T-helper 2 cell (primary cell): ENCODE measurements at places on chromosomes 4 and X.

GRCh38 chrX:18855919-18856644, 127.8 kb downstream of the PHKA2 start:
- DNase-seq = no peak

GRCh38 chr4:177607111-177607573, 164.9 kb upstream of the AGA start:
- no peak for DNase-seq

- no peak for DNase-seq
Observed at GRCh38 chr4:7002336-7002735, 40.8 kb upstream of the TADA2B start.

GRCh38 chr4:4714331-4714730, 145.1 kb upstream of the MSX1 start:
- no peak for DNase-seq

DNA sequence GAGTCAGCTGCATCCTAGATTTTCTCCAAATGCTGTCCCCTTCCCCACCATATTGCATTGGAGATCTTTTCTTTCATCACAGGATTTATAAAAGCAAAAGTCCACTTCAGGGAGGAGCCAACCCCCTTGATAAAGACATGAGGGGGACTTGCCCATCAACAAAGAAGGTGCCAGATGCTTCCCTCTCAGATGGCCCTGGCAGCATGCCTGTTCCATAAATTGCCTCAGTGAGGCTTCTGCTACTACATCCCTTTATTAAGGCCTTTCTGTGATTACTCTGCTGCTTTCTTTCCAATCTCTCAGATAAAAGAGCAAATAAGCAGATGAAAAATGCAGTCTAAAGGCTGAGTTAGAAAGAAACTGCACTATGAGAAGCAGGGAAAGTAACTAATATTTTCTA, 511.6 kb downstream of the PACRGL start:
- no peak for DNase-seq

- DNase-seq = no peak
Observed at GRCh38 chr4:14035076-14035475, 407.6 kb upstream of the BOD1L1 start.

DNA sequence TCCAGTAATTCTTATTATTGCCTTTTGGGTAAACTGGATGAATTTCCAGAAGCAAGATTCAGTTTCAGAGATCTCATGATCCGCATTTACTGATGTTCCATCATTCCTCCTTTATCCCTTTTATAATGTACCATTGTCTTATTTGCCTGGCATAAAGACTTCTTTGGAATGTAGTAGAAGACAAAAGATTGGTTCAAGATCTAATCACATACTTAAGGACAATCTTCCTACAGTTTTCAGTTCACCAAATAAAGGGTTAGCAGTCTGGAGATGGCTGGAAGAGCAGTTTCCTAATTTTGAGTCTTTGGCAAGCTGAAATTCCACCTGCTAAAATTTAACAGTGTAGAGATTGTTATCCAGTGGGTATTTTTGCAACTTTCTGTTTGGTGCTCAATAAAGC, 30.9 kb upstream of the HAND2 start:
- no peak for DNase-seq

DNA sequence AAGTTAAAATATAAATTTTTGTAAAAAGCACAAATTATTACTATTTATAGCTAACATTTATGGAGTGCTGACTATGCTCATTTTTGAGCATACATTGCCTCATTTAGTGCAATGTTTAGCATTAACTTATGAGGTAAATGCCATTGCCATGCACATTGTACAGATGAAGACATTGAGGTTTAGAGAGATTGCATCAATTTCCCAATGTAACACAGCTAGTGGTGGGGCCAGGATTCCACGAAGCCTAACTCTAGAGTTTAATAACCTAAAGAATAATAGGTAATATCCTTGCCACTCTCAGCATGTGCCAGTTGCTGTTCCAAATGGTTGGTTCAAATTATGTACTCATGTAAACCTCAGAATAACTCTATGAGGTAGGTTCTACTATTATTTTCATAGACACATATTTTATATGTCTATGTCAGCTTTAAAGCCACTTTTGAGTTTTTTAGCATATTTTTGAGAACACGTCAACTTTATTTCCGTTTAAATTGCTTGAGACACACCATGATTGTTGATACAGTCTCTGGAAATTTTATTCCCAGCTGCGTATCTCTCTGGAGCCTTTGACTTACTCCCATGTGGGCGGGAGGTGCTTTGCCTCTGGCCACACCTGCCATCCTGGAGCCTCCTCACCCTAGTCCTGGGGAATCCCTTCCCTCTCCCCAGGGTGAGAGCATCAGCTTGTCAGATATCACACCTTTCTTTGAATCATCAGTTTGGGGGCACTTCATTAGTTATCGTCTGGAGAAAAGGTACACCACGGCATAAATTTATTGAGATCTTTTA, 10.8 kb upstream of the ADH1A start:
- DNase-seq = no peak

GRCh38 chr4:1418494-1419285, 12.4 kb upstream of the NKX1-1 start:
- no peak for DNase-seq

DNA sequence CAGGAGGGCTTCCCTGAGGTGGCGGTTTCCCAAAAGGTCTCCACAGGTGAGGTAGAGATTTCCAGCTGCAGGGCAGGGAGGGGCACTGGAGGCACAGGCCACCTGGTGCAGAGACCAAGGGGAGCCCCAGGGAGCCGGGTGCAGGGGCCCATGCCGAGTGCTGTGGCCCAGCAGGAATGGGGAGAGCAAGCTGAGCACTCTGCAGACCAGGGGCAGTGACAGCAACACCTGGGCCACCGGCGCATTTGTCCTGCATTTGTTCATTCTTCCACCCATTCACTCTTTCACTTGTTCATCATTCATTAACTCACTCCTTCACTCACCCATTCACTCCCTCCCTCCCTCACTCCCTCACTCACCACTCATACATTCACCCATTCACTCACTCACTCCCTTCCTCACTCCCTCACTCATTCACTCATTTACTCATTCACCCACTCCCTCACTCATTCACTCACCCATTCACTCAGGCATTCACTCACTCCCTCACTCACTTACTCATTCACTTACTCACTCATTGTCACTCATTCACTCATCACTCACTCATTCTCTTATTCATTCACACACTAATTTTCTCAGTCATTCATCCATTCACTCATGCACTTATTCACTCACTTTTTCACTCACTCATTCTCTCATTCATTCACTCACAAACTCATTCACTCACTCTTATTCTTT, 16.3 kb downstream of the CPZ start:
- no peak for DNase-seq

GRCh38 chr4:76950956-76951671, 1.6 kb downstream of the SEPTIN11 start:
- no peak for DNase-seq

DNA sequence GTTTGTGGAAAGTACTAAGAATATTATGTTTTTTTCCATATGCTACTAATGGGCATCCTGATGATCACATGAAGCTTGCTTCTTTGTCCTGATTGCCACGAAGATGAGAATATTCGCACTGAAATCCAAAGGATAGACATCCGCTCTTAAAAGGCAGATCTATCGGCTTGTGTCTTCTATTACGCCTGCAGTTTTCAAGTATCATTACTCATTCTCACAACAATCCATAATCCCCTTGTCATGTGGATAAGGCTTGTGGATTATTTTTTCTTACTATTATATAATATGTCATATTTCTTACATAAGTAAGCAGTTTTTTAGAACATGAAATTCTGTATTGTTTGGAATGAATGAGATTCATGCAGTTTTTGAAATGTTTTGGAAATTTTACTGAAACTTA, 62.8 kb downstream of the KCNIP4 start:
- no peak for DNase-seq

DNA sequence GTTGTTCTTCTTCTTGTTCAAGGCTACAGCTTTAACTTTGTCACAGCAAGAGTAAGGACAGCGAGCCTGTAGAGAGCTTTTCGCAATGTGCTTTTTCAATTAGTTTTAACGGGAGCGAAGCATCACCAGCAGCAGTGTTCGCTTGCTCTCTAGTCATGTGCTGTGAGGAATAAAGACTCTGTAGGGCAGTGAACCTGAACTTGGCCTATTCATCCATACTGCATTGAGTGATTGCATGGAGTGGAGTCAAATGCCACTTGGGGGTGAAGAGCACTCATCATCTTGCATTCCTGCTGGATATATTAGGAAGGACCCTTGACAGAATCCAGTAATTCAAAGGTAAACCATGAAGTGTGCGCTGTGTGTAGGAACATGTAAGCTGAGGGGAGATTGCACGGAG, 240.0 kb downstream of the FRMPD4 start:
- no peak for DNase-seq

DNA sequence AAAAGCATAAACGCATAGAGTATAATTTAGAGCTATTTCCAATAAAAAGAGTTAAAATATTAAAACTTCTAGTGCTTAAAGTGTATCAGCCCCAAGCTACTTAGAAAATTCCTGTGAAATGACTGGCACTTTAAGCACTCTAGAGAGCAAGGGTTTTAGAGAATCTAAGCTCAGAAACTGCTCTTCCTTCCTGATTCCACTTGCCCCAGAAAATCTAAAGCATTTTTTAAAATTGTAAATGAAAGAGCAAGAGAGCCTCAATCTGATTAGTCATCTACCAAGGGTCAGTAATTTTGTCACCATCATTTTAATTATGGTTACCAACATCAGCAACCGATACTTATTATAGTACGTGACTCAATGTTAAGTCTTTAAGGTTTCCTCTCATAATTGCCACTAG, 25.0 kb downstream of the CTPS2 start:
- no peak for DNase-seq

GRCh38 chr4:8096690-8097061, 61.9 kb downstream of the ABLIM2 start:
- DNase-seq = no peak

DNA sequence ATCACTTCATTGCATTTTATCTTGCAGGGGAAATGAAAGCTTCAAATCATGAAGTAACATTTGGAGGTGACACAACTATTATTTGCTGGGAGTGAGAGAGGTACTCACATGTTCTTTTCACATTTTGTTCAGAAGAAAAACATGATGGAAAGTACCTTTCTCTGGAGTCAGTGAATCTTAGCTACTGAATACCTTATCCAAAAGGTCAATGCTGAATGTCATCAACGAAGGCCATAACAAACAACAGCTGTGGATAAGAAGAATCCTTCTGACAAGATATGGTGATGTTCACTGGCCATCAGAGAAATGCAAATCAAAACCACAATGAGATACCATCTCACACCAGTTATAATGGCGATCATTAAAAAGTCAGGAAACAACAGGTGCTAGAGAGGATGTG, 36.5 kb upstream of the NUDT10 start:
- no peak for DNase-seq

- DNase-seq = no peak
Observed at GRCh38 chr4:70948665-70949260, 44.7 kb upstream of the DCK start.

DNA sequence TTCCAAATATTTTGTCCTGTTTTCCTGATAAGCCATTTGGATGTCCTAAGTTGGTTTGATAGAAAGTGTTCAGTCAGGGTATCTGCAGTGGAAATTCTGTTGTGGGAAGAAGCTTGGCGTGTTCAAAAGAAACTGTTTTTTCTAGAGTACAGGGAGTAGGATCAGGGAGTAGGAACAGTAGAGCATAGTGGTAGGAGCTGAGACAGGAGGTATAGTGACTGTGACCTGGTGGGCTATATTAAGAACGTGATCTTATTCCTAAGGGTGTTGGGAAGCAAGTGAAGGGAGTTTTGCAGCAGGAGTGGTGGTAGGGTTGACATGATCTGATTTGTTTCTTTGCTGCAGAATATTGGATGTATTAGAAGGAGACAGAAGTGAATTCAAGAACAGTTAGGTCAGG, 348.2 kb downstream of the BMPR1B start:
- DNase-seq = no peak

DNA sequence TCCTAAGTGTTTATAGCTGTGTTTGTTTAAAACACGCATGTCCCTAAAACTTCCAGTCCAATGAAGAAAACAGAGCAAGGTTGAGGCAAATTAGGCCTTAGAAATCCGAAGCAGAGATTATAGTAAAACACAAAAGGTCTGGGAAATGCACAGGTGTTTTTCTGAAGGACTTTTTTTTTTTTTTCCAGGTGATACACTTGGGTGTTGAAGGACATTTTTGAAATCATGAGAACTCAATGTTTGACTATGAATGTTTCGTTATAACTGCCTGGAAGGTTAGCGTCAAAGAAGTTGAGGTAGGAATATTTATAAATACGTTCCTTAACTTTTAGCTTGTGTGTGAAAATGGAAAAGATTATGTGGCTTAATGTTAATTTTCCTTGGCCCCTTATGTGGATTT, 45.5 kb downstream of the FHIP1A start:
- DNase-seq = no peak

DNA sequence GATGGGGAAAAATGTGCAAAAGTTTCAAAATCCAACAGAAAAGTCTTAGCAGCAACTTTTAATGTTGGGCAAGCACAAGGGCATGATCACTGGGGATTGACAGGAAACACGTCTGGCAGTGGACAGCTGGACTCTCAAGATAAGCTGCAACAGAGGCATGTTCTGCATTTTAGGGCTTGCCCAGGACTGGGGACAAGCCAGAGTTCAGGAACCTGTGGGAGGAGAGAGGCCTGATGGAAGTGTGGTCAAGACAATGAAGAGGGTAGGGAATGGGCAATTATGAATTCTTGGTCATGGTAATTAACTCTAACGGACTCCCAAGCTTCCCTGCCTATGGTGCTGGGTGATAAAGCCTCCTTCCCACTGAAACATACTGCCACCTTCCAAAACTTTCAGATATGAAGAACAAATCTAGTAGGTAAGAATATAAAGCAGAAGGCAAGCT, 48.4 kb downstream of the ANXA3 start:
- DNase-seq = no peak

GRCh38 chr4:83115656-83116285, 1.2 kb upstream of the PLAC8 start:
- no peak for DNase-seq

- DNase-seq = no peak
Observed at GRCh38 chr4:125515016-125515415, 200.3 kb downstream of the FAT4 start.

DNA sequence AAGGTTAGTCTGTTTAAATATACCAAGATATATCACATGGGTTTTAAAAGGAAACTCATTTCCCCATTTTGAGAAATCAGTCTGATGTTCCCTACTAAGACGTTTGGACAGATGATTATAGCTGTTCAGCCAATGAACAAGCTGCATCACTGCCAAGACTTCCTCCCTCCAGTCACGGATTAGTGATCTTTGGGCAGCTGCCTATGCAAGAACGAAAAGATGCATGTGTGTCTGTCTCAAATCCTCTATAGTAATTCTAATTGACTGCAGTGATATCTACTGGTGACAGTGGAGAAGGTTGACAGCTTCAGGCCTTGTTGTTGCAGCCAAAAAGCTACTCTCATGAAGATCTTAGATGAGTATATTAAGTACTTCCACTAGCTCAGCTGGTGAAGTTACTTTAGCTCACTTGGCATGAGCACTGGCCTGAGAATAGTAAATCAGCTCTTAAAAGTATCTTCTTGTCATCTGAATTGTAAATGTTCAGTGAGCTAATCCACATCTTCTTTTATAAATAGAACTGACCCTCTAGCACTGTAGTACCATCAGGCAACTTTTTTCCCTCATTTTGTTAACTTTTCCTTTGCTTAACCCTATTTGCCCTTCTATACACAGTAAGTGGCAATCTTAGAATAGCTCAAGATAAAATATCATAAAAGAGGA, 134.5 kb upstream of the PCDH10 start:
- DNase-seq = no peak
